Mucosa of descending colon (tissue), 3 donors: ENCODE measurements at places on chromosomes 3 and 15. TPM values are rescaled to one million over a fixed set of nuclear protein-coding genes. Genes with fewer than 3 reads are reported as not detected.

Gene ARPIN
- 45.8 TPM for total RNA-seq

Gene ITIH3
- 0.89 TPM for total RNA-seq

Gene MEIS2
- total RNA-seq, result 8.9 TPM

Gene CX3CR1
- total RNA-seq, result 0.67 TPM

Gene C2CD4A
- total RNA-seq, result 1.9 TPM

Gene FSIP1
- total RNA-seq, result 5.1 TPM

Gene TF
- 4.6 TPM for total RNA-seq

Gene FBXL22
- 4.2 TPM for total RNA-seq

Gene LINGO1
- 1.9 TPM for total RNA-seq

Gene GABRB3
- 3.1 TPM for total RNA-seq
